Pulmonary artery endothelial cell (primary cell): ENCODE measurements at places on chromosomes 3 and 15.
A peak's percentile ranks its signal among the peaks of the same experiment; 100 is the strongest.

DNA sequence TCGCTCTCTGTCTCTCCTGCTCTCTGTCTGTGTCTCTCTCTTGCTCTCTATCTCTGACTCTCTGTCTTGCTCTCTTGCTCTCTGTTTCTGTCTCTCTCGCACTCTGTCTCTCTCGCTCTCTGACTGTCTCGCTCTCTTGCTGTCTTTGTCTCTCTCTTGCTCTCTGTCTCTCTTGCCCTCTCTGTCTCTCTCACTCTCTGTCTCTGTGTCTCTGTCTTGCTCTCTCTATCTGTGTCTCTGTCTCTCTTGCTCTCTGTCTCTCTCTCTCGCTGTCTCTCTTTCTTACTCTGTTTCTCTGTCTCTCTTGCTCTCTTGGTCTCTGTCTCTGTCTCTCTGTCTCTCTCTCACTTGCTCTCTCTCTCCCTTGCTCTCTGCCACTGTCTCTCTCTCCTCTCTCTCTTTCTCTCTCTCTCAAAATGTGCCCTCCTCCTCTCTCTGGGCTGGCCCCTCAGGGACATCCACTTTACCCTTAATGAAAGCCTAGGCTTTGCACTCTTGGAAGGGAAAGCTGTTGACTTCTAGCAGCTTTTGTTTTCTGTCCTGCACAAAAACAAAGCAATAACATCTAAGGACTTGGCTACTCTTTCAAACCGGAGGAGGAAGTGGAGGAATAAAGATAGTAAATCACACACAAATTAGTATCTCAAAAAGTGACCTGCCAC lies 73.9 kb upstream of the NR2E3 start:
- no peak for DNase-seq

DNA sequence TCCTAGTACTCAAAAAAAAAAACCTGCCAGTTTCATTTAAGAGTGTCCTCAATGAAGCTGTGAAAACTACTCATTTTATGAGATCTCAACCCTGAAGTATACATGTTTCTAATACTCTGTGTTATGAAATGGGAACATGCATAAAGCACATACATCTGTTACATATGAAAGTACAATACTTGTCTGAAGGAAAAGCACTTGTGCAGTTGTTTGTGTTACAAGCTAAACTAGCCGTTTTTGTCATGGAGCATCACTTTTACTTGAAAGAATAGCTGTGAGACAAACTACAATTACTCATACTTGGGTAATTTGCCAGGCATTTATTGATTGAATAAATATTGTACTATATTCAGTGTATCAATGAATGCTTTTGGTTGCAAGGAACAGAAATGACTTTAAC lies 72.7 kb downstream of the TIPARP start:
- DNase-seq: no peak

DNA sequence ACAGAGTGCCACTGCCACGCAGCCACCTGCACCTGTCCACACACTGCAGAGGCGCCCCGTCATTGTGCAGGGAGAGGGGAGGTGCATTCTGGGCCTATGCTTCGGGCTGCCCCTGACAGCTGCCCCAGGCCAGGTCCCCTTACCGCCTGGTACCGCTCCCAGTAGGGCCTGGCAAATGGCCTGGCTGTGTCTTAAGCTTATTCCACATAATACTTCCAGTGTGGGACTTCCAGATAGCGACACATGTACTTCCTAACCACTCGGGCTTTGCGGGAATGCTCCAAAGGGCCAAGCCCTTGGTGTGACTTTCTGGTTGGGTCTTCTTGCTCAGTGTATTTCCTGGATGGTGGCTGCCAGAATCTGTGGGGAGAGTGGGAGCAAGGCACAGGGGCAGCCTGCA lies 254.3 kb upstream of the CHRNA7 start:
- no peak for DNase-seq

DNA sequence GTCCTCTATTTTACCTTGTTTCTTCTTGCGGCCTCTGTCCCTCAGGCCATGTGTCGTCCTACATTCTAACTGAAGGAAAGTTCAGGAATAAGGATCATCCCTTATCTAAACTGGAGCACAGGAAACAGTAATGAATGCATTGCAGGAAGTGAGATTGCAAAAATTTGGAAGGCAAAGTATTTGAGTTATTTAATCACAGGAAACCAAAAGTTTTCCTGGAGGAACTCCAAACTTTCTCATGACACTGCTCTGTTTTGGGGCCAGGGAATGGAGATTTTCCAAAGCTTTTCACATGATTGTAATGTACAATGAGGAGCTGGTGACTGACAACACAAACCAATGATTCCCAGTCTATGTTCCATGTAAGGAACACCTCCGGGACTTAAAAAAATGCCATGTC lies 57.8 kb upstream of the PLSCR4 start:
- DNase-seq: peak; percentile 98

GRCh38 chr15:51132384-51133139 lies 37.9 kb upstream of the TNFAIP8L3 start:
- DNase-seq: peak; percentile 94

DNA sequence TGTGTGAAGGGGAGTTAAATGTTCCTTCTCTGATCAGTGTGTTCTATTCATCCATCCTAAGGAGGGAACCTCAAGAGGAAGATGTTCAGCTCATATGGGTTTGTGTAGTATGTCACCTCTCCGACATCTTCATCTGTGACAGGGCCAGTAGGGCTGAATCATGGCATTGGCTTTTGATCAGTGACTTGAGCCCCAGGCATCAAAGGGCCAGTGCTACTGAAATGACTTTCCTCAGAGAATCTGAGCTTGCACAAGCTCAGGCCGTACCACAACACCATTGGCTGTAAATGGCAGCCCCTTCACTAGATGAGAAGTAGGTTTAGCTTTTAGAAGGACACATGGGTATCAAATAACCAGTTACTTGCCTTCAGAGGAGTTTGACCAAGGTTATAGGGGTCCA lies 183.2 kb upstream of the NR2E3 start:
- DNase-seq: no peak

- peak; percentile 7 for DNase-seq
Observed at GRCh38 chr3:38493031-38493430, 3.1 kb upstream of the EXOG start.

GRCh38 chr15:48244921-48245320 lies 38.8 kb downstream of the SLC12A1 start:
- DNase-seq: no peak

DNA sequence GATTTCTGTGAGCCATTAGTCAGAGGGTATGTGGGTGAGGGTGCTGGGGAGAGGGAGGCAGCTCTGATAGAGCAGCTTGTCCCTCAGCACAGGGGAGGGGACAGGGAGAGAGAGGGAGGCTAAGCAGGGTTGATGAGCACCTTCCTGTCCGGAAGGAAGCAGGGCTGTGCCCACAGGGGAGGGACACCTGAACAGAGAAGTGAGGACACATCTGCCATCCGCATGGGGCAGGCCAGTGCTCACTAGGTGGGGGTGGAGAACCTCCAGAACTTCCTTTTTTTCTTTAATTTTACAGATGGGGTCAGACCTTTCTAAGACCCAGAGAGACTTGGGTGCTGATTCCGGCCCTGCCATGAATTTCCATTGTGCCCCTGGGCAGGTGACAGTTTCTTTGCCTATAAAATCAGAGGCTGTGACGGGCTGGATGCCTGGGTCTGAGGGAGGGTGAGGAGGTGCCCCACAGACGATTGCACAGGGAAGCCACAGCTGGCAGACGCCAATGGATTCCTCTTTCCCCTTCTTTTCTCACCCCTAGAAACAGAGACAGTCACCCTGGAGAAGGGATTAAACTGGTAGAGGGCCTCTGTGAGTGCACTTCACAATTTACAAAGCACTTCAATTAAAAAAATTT lies 4.1 kb upstream of the TGM5 start:
- no peak for DNase-seq

DNA sequence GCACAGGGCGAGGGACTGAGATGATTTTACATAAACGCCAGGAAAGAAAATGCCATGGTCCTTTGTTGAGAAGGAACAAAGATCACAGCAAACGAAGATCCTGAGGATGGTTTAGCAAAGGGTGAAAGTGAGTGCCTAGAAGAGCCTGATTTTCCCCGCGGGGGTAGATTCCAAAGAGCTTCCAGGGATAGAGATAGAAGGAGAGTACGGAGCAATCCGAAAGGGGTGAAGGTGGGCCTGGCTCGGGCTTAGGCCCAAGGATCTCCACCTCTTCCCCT lies 977 bp downstream of the CDC25A start:
- DNase-seq: no peak

DNA sequence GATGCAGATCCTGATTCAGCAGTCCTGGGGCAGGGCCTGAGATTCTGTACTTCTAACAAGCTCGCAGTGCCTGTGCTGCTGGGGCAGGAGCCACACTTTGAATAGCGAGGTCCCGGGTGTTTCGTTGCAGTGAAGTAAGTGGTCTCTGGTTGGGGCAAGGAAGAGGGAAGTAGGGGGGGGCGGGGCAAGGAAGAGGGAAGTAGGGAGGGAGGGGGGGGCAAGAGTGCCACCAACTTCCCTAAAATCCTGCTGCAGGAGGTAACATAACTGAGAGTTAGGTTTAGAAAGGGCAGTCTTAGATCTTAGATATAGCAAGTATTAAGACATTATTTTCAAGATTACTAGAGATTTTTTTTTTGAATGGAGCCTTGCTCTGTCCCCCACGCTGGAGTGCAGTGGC lies 35.5 kb downstream of the CRTAP start:
- no peak for DNase-seq

DNA sequence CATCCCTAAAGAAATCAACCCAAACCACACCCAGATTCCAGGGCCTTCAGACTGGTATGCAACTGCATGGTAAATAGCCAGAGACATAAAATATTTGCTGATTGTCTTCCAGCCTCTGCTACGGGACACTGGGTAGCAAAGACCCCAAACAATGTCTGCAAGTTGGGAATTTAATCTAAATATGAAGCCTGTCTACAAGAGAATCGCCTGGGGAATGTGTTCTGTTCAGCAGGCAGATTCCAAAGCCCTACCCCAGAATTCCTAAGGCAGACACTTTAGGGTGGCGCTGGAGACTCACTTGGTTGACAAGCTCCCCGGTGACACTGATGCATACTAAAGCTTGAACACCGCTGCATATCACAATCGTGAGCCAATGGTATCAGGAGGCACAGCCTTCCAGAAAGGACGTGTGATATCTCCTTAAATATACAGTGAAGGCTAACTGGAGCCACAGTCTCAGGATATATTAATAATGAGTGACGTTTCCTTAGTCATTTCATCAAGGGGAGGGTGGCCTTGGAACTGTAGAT lies 684.1 kb downstream of the NTRK3 start:
- no peak for DNase-seq

DNA sequence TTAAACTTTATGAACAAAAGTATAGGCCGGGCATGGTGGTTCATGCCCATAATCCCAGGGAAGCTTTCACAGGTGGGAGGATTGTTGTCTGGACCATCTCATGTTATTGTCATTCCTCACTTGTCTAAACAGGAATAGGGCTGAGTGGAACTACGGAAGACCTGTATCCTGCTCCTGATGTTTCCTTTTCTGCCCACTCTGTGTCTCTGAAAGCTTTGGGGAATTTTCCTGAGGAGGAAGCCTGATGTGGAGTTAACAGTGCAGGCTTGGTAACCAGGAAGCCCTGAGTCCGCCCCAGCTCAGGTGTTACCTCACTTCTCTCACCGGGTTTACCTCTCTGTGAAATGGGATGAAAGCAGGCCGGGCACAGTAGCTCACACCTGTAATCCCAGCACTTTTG lies 2.0 kb upstream of the SS18L2 start:
- DNase-seq: no peak

- DNase-seq: no peak
Observed at GRCh38 chr3:122795674-122796195, 866 bp downstream of the SLC49A4 start.

GRCh38 chr15:100898152-100898490 lies 18.5 kb downstream of the ALDH1A3 start:
- no peak for DNase-seq

DNA sequence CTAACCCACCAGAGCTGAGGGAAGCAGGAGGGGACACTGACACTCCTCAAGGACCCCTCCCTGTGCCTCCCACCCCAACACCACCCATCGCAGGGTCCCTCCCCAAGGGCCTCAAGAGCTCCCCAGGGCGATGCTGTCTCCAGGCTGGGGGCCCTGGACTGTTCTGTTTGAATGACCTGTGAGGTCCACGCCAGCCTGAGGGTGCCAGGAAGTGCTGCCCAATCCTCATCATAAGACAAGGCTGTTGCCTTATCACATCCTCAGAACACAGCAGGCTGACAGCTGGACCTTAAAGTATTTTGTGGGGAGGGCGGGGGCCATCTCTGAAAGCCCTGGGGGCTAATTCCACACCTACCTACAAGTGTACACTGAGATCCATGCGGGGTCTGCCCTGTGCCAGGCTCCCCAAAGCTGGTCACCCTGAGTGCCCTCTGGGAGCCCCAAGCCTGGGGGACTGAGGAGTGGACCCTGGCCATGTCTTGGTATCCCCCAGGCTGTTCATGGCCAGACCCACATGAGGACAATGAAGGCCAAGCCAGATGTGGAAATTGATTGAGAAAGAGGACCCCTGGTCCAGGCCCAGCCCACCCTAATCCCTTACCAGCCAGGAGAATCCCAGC lies 23.8 kb upstream of the GOLGA6C start:
- no peak for DNase-seq

DNA sequence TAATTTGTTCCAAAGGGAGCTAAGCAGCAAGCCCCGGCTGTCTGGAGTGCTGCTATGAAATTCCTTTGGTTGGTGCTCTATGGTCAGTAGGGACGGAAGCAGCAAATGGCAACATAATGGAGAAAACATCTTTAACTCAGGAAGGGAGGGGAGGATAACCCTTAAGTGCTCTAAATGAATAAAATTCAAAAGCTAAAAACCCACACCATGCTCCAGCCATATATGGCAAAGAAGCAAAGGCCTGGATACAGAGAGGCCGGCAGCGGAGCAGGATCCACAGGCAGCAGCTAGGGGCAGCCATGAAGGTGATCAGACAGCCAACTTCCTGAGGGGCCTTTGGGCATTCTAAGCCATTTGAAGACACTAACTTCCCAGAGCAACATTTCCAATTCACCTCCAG lies 38.9 kb downstream of the IL17RD start:
- DNase-seq: no peak

- no peak for DNase-seq
Observed at GRCh38 chr3:171356251-171356650, 104.0 kb downstream of the TNIK start.

DNA sequence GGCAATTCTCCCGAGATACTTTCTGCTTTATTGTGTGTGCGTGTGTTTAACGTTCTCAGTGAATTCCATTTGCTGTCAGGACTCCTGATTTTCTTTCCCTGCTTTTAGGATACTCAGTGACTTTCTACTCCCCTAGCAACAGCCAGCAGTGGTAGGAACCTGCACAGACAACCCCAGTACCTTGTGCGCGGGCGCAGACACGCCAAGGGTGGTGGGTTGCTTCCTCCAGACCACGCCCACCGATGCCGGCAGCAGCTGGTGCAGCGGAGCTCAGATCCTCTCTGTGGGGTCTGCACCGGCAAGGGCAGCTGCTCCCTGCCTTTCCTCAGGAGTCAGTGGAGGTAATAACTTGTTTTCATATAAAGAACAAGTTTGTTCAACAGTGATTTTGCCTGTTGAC lies 225.1 kb upstream of the NDN start:
- no peak for DNase-seq

DNA sequence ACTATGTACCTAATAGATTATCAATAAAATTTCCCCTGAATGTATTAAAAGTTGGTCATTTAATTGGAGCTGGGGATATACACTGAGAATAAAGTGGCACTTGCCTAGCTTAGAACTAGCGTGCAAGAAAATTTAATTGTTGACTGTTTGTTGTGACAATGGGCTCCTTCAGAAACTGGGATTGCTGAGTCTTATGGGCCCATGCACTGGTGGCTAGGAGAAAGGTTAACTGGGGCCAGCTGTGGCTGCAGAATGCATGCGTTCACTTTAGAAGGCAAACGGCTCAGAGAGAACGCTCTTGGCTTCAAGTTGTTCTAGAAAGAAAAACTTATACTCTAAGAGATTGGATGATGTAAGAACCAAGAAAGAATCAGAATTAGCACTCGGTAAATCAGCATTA lies 18.7 kb upstream of the LPP start:
- no peak for DNase-seq
